ENCODE measurements at places on chromosomes 2 and 18.
A peak's percentile ranks its signal among the peaks of the same experiment; 100 is the strongest.

- no peak for DNase-seq
Measured at GRCh38 chr2:187576906-187577305, 22.7 kb upstream of the TFPI start.

DNA sequence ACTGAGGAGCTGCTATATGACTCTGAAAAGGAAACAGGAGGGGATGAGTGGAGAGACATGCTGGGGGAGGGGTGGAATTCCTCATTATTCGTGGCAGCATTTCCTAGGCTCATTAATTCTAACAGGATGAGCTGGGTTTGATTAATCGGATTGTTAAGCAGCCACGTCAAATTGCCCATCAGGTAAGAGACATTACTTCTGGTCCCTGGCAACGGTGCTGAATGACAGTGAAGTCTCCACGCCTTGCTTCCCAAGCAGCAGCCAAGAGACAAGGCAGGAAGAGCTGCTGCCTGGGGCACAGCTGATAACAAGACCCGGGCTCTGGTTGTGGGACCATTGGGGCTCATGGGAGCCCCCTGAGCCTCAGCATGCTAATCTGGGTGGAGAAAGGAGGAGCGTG is 86.6 kb downstream of the MARCHF4 start:
- DNase-seq = no peak

GRCh38 chr2:152241948-152242729 is 66.6 kb upstream of the STAM2 start:
- DNase-seq = no peak

DNA sequence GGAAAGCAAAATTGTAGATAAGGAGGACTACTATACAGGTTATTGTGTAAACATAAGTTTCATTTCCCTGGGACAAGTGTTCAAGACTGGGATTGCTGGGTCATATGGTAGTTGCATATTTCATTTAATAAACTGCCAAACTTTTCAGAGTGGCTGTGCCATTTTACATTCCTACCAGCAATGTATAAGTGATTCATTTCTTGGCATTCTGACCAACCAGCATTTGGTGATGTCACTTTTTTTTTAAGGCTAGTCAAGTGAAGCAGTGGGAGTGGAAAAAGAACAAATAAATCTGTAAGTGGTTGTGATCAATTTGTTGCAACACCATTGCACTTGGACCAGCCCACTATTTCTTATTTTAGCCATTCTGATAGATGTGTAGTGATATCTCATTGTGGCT is 5.2 kb upstream of the CHCHD5 start:
- DNase-seq = peak; percentile 92

GRCh38 chr18:8229787-8230186 is 379.4 kb upstream of the RAB12 start:
- no peak for DNase-seq
